Small intestine (tissue), 16 donors: ENCODE measurements at places on chromosomes 3 and 15. TPM values are rescaled to one million over a fixed set of nuclear protein-coding genes. Genes with fewer than 3 reads are reported as not detected.

DNA sequence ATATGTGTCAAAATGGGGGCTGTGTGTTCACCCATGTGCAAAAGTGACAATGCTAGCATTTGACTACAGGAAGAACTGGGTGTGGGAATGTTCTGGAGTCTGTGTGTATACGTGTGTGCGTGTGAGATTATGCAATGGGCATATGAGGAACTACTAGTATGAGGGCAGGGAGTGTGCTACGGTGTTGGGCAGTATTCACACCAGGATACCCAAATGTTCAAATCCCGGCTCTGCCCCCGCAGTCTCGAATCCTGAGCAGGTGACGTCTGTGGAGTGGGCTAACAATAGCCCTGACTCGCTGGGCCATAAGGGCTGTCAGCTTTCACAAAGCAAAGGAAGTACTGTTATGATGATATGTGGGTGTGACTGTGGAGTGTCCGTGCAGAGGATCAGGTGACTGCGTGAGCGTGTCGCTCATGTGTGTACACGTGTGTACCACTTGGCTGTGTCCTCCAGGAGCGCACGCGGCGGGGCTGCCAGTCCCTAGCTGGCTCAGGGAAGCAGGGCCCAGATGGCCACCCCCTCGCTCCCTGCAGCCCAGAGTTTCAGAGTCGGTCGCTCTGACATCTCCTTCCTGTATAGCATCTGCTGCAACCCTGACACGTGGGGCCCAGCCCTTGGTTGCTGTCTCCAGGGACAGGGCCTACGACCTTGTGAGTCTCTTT, 27.2 kb downstream of the IQSEC1 start:
- H3K4me3 ChIP-seq, result no peak overlapping the region
- no peak for DNase-seq
- H3K36me3 ChIP-seq, result no peaks in the 10 kb centered on the region
- no peaks in the 10 kb centered on the region for H3K27me3 ChIP-seq
- H3K27ac ChIP-seq, result no peak overlapping the region
- no peaks in the 10 kb centered on the region for H3K4me1 ChIP-seq

DNA sequence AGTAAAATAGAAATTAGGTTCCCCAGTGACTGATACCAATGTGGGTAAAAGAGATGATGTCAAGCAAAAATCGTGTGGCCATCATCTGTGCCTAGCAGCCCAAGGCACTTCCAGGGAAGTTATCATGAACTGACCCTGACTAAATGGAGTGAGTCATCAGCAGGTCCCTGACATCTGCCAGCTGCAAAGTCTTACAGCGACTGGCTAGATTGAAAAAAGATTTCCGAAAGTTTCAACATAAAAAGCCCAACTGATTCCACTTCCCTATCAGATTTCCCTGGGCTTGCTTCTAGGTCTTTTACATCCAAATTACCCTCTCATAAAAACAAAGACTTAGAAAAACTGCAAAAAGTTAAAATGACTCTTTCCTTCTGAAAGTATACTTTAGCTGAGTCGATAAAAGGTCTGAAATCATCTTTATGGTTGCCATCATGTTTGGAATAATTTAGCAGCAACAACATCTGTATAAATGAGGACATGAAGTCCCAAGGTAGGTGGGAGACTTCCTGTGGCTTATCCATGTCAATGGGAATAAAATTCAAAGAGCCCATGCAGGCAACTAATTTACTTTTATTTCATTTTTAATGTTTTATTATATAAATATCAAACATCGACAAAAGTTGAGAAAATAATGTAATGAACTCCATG, 342.8 kb downstream of the ERC2 start:
- DNase-seq, result no peak
- H3K4me1 ChIP-seq, result no peaks in the 10 kb centered on the region
- no peak overlapping the region for H3K27ac ChIP-seq
- H3K27me3 ChIP-seq, result no peaks in the 10 kb centered on the region
- no peak overlapping the region for H3K4me3 ChIP-seq

GRCh38 chr3:139346771-139347170, 3.0 kb downstream of the MRPS22 start:
- H3K36me3 ChIP-seq, result peaks cover 8% of the 10 kb centered on the region
- H3K27ac ChIP-seq, result no peak overlapping the region
- no peak overlapping the region for H3K4me3 ChIP-seq

GRCh38 chr3:21390136-21390535, 360.9 kb downstream of the ZNF385D start:
- H3K4me3 ChIP-seq, result no peak overlapping the region
- DNase-seq, result no peak
- no peaks in the 10 kb centered on the region for H3K4me1 ChIP-seq
- no peaks in the 10 kb centered on the region for H3K36me3 ChIP-seq
- H3K27me3 ChIP-seq, result no peaks in the 10 kb centered on the region

- no peak for DNase-seq
- no peak overlapping the region for H3K27ac ChIP-seq
- no peak overlapping the region for H3K4me3 ChIP-seq
These were observed 12.5 kb downstream of the CTSH start for GRCh38 chr15:78932258-78932808.

Gene SYNPR
- 0.87 TPM for polyA plus RNA-seq

Gene CLDN16
- not detected for polyA plus RNA-seq

Gene NANOGP8
- polyA plus RNA-seq, result 0.37 TPM
